Peyer's patch (tissue), 4 donors: ENCODE measurements at places on chromosomes 11 and 22.

DNA sequence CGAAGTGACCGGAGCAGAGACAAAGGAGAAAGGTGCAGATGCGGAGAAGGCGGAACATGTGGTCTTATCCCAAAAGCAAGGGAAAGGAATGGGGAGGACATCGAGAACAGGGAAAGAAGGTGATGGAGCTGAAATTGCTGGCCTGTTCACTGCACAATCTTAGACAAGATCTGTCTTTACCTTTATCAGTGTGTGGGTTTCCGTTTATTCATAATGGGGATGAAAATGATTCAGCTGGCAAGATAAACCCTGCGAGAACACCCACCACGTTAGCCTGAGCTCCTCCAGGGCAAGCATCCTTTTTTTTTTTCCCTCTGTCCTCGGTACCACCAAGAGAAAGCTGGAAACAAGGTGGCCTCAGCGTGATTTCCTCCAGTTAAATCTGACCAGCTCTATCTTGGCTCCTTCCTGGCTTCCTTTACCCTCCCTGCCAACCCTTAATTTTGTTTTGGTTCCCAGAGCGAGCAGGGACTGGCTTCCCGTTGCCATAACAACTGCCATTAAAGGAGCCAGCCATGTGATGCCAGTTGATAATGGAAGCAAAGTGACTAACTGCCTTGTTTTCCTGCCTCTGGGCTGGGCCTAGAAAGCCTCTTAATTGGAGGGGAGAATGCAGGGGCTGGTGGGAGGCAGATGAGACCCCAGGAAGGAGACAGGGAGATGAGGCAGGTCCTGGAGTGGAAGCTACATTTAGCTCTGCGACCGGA is 4.2 kb downstream of the SGSM1 start:
- DNase-seq = no peak

- no peak for DNase-seq
Observed at GRCh38 chr11:82701847-82702520, 31.7 kb downstream of the FAM181B start.

DNA sequence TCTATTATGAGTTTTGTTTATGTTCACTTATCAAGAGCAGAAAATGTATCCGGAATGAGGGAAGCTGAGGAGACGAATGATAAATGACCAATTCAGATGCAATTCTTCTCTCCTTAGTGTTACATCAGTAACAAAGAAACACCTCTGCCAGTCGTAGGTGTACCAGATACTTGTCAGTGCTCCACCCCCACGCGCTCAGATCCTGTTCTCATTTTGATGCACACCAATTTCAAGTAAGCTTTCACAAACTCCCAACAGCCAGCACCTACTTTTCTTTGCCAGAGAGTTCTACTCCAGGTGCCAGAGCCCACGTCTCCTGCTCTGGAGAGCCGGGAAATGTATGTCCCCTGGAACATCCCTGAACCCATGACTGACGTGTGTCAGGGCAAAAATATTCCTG is 43.7 kb downstream of the OR8B12 start:
- DNase-seq = no peak

GRCh38 chr11:122671400-122671891 is 15.9 kb downstream of the UBASH3B start:
- DNase-seq = no peak

DNA sequence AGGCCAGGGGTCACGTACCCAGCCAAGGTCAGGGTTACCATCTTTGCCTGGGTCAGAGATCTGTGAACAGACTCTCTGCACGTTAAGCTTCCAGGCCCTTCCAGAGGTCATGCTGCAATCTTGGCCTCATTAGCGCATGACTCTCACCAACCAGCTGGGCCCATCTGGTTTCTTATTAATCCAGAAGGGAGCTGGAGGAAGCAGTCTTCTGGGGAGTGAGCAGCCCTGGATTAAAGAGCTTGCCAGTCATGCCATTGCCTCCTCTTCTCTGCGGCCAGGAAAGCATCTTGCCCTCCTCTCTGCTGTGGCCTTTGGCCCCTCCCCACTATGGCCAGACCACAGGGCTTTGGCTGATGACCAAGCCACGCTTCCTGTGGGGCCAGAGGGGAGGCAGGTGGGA is 57.4 kb downstream of the CHST1 start:
- peak; percentile 49 for DNase-seq

DNA sequence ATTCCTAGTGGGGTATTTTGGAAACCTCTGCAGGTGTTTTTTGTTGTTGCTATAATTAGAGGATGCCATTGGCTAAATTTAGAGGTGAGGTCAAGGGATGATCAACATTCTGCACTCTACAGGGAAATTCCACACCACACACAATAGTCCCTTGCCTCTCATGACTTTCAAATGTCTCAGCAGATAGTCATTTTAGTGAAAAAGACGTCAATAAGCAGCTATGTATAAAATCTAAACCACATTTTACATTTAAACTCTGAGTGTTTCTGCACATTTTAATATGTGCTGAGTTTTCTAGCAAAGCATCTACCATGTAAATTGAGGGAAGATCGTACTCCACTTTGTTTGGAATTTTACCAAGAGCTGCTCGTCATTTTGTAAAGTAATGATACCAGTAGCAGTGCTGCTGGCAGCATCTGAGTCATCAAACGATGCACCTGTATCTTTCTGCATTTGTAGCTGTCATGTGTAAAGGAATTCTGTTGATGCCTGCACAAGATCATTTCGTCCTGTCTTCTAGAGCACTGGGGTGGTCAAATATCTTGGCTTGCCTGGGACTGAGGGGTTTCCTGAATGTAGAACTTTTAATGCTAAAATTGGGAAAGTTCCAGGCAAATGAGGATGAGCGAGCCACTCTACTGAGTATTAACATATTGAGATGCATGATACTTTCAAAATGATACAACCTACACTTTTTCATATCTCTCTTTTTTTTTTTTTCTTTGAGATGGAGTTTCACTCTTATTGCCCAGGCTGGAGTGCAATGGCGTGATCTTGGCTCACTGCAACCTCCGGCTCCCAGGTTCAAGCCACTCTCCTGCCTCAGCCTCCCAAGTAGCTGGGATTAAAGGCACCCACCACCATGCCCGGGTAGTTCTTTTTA is 414.5 kb upstream of the SYN3 start:
- DNase-seq = no peak

GRCh38 chr11:16942342-16942741 is 71.9 kb downstream of the PLEKHA7 start:
- no peak for DNase-seq

GRCh38 chr11:100229086-100229485 is 458.0 kb upstream of the ARHGAP42 start:
- no peak for DNase-seq

GRCh38 chr11:73366265-73366610 is 10.0 kb upstream of the RELT start:
- no peak for DNase-seq

GRCh38 chr11:44637487-44637886 is 72.0 kb downstream of the CD82 start:
- DNase-seq = no peak

GRCh38 chr11:85737738-85738137 is 51.7 kb upstream of the CCDC89 start:
- peak; percentile 56 for DNase-seq

- DNase-seq = no peak
Observed at GRCh38 chr11:111879637-111879960, 258 bp downstream of the CFAP68 start.

DNA sequence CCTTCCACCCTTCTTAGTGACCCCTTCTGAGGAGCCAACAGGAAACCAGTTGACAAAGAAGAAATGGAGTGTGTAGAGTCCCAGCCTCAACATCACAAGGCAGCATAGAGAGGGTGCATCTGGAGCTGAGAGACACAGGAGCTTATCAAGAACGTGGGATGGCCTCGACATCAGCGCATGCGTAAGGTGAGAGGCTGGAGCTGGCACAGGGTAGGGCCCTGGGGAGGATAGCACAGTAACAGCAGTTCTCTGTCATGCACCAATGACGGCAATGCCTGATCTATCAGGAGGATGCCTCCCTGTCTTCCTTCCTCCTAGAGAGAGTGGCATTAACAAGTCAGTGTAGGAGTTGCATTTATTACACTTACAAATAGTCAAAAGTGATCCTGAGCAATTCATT is 426.1 kb downstream of the NTM start:
- no peak for DNase-seq

DNA sequence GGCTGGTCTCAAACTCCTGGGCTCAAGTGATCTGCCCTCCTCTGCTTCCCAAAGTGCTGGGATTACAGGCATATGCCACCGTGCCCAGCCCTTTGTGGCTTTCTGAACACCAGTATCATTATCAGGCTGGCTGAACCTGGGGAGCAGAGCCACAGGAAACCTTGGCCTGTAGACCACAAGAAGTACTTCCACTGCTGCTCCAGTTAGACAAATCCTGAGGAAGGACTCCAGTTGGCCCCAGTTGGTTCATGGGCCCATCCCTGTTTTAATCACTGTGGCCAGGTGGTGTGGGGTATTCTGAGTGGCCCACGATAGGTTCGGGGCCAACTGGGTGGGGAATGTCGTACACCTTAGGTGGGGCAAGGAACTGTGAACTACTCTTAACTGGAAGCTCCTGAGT is 5.5 kb upstream of the DUSP18 start:
- no peak for DNase-seq

DNA sequence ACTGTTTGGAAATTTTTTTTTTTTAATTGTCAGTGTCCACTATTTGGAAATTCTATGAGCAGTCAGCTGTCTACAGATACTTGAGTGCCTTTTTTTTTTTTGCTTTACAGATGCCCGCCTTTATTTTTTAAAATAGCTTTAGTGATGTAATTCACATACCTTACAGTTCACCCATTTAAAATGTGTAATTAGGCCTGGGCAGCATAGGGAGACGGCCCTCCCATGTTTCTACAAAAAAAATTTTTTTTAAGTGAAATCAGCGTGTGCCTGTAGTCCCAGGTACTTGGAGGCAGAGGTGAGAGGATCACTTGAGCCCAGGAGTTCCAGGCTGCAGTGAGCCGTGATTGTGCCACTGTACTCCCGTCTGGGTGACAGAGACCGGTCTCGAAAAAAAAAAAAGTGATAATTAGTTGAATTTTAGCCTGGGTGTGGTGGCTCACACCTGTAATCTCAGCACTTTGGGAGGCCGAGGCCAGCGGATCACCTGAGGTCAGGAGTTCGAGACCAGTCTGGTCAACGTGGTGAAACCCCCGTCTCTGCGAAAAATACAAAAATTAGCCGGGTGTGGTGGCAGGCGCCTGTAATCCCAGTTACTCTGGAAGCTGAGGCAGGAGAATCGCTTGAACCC is 1.5 kb downstream of the ZNF143 start:
- no peak for DNase-seq

DNA sequence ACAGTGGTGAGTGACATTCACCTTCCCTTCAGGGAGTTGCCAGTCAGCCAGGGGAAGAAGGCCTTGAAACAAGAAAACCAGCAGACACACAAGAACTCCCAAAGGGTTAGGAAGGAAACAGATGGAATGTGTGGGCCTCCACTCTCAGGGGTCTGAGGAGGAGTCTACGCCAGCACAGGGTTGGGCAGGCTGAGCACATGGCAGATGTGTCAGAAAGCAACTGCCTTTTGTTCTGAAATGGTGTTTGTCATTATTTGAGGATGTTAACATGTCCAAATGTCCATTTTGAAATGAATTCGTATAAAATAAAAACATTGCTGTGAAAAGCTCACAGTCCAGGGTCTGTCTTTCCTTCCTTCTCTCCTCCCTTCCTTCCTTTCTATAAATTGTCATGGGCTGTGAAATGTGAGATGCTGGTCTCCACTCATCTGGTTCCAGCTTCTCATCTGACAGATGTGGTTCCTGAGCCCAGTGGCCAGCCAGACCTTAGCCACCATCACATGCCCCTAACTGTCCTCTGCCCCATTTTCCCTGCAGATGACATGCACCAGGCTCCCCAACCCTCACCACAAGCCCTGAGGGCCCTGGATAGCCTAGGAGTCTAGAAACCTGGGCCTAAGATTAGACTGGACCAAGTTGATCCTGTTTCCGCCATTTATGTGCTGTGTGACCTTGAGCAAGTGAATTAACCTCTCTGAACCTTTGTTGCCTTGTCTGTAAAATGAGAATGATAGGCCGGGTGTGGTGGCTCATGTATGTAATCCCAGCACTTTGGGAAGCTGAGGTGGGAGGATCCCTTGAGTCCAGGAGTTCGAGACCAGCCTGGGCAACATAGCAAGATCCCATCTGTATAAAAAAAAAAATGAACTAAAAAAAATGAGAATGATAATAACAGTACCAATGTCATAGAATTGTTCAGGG is 56.2 kb upstream of the CRYBB3 start:
- DNase-seq = no peak

DNA sequence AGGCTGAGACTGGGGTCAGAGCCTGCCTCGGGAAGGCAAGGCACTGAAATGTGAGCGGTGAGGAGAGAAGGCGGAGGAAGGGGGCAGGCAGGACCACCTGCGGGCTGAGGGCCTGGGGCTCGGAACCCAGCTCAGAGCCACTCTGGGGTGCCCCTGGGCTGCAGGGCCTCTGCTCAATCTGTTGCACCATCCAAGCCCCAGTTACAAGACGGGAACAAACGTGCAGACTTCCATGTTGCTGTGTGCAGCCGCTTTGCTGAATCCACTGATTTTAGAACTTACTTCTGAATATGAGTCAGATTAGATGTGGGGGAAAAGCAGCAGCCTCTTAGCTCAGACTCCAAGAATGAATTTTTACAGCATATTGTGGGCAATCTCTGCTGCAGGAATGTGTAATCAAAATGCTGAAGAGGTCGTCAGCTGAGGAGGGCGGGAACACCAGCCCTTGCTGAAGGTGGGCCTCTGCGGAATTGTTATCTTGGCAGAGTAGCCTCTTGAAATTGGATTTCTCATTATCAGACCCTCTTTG is 21.6 kb downstream of the PARVG start:
- DNase-seq = no peak
